ENCODE measurements at places on chromosomes 7 and 10.
A peak's percentile ranks its signal among the peaks of the same experiment; 100 is the strongest.

DNA sequence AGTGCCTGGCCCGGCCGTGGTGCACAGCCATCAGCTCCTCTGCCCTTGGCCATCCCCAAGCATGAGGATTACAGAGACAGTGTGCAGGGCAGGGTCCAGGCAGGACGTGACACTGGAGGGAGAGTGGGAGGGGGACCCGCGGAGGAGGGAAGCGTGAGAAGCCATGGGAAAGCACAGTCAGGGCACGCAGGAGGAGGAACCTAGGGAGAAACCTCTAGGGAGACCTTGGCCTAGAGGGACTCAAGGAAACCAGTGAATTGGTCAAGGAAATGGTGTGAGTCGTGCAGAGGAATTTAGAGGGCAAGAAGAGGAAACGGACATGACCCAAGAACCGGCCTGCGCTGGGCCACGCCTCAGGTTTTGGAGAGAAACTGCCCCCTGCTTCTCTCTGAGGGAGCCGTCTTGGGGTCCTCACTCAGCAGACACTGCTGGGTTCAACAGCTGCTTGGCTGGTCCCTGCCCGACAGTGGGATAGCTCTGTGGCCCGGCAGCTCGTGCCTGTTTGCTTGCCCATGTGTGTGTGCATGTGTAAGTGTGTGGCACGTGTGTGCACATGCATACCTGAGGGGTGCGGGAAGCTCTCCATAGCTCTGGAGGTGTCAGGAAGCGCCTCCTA is 3.2 kb downstream of the OPN4 start:
- no peak for DNase-seq

DNA sequence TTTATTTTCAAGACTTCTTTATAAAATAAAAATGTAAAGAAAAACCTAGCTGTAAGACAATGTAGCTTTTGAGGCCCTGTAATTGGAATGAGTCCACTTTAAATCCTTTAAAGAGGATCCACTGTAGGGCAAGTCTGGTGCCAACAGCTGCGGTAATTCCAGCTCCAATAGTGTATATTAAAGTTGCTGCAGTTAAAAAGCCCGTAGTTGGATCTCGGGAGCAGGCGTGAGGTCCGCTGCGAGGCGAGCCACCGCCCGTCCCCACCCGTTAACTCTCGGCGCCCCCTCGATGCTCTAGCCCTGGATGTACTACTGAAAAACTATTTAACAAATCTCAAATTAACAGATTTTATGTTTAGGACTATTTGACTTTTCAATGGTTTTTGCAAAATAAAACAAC is 414.7 kb upstream of the SEMA3C start:
- DNase-seq, result no peak

GRCh38 chr7:12731214-12731656 is 43.8 kb downstream of the ARL4A start:
- no peak for DNase-seq

- no peak for DNase-seq
Measured at GRCh38 chr7:129730159-129730558, 118.6 kb downstream of the NRF1 start.

DNA sequence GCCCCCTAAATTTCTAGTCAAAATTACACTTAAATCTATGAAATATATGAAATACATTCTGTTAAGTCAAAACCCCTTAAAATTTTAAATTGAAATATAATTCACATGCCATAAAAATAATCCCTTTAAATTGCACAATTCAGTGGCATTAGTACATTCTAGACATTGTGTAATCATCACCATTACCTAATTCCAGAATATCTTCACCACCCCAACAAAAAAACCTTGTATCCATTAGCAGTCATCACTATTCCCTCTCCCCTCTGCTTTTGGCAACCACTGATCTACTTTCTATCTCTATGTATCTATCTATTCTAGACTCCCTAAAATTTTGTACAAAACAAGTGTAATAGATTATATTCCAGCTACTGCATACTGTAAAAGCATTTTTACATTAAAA is 261.2 kb downstream of the GLI3 start:
- no peak for DNase-seq

- DNase-seq, result no peak
Measured at GRCh38 chr7:93016681-93017381, 100.9 kb downstream of the SAMD9 start.

DNA sequence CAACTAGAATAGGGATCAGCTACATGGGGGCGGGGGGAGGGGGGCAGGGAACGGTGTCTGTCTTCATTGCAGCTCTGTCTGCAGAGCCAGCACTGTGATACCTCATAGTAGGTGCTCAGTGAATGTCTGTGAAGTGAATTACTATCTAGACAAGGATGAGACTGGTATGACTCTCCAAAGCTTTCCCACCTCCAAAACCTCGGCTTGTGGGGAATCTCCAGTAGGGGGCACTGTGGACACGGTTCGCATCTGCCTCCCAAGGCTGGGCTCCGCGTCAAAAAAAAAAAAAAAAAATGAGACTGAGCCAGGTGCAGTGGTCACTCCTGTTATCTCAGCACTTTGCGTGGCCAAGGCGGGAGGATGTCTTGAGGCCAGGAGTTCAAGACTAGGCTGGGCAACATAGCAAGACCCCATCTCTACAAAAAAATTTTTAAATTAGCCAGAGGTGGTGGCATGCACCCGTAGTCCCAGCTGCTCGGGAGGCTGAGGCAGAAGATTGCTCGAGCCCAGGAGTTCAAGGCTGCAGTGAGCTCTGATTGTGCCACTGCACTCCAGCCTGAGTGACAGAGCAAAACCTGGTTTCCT is 9.6 kb downstream of the TRIM56 start:
- DNase-seq, result peak; percentile 10

- DNase-seq, result no peak
Measured at GRCh38 chr10:126803394-126803793, 101.8 kb upstream of the DOCK1 start.

DNA sequence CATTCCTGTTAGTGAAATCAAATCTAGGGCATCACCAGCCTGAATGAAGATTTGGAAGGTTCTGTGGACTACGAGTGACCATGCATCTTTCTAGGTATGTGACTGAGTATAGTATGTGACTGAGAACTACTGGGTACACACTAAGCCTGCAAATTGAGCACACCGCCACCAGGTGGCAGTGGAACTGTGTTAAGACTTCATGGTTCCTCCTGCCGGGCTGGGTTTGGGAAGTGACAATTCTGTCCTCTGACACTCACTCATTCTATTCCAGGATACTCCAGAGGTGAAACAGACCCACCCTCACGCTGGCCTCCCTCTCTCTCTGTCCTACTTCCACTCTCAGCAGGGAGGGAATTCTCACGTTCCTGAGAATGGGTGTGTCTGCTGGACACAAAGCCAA is 84.0 kb upstream of the TMEM248 start:
- no peak for DNase-seq

DNA sequence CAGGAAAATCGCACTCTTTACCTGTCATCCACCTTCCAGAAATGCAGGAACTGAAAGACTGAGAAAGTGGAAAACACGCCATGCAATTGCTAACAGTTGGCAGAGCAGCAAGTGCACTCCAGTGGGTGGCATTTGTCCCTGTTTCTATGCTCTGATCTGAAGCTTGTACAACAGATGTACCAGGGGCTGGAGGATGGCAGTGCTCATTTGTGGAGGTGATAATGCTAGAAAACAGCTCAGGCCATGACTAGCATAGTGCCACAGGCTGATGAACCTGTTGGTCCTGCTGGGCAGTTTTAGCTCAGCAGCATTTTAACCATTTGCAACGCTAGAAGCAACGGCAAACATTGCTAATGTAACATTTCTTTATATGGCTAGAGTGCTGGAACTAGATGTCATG is 199.9 kb upstream of the NRP1 start:
- no peak for DNase-seq

DNA sequence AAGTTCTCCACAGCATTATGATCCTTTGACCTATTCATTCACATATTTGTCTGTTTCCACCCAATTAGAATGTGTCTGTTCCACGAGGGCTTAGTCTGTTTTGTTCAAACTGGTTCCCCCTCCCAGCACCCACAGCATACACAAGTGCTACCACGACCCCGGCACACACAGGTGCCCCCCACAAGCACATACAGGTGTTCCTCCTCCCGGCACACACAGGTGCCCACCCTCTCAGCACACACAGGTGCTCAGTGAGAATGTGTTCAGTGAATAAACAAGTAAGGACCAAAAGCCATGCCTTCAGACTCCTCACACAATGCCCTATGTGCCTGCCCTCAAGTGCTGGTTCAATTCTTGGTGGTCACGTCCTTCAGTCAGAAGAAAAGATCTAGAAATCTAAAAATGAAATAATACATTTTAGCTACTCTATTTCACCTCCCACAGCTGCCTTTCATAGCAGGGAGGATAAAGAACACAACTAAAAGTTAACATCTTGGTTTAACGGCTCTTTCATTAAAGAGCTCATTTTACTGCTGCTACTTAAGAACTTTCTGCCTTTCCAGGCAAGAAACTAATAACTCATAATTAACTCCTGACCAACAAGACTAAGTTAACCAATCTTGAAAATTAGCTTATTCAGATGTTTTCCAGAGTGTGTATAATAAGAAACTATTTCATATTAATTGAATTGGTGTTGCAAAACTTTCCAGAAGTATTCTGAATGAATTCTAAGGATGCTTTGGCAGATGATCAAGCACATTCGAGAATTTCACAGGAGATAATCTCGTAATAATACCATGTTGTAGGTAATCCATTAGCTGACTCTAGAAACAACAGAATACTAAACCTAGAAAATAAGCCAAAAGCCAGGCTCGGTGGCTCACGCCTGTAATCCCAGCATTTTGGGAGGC is 2.3 kb downstream of the DNMBP start:
- DNase-seq, result no peak

DNA sequence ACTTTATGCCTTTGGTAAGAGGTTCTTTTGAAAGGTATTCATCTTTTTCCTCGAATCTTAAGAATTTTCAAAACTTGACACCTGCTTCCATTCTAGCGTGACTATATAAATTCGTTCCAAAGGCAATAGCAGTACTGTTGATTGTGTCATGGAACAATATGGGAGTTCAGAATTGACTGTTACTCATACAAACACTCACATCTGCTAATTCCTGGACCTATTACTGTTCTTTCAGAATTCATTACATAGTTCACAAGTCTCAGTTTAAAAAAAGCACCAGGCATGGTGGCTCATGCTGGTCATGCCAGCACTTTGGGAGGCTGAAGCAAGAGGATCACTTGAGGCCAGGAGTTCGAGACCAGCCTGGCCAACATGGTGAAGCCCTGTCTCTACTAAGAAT is 80.9 kb downstream of the CACNB2 start:
- DNase-seq, result no peak

DNA sequence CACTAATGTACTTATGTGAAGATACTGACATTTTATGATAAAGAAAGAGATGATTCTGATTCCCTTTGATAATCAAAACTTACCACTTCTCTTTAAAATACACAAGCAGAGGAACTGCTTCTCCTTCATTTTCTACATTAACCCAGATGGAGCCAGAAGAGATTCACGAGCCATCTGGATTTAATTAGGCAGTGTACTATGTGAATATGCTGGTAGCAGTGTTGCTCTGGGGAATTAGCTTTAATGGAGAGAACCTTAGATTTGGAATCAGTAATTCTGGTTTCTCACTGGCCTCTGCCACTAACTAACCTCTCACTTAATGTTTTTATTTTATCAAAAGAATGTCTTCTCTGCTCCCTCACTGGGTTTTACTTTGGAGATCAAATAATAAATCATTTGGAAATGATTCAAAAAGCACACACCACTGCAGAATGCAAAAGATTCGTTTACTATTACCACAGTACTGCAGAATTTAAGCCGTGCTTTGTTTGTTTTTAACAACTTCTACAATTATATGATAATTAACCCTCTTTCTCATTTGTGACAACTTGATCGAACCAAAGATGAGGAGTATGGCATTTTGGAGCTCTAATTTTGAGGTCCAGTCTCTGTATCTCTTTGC is 77.5 kb upstream of the PHYHIPL start:
- DNase-seq, result peak; percentile 26

DNA sequence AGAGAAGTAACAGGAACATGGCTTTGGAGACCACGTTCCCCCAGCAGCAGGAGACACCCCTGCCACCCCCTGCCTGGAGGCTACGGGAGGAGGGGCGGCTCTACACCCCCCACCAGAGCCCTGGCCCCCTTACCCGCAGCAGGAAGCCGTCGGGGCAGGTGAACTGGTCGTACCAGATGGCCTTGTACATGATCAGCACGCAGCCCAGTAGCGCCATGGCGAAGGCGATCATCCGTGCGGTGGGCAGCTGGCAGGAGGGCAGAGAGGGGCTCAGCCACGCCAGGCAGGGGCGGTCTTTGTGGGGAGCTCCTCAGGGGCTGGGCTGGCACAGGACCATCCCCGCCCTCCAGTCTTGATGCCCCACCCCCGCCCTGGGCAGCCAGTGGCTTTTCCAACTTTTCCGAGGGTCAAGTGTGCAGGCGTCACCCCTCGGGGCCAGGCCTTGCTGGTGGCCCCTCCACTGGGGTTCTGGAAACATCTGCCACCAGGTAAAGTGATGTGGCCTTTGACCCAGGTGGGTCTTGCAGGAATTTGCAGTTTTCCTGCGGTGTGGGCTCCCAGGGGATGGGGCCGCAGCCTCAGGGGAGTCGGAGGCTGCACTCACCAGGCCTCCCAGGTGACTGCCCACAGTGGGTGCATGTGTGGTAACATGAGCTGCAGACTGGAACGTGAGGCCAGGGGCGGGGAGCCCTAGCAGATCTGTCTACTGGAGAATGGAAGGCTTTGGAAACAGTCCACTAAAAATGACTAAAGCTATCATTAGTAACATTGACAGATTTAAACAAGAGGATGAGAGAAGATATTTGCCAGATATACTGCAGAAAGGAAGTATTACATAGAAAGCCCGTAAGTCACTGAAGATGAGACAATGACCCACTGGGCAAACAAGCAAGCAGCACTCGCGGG is 9.7 kb downstream of the CALY start:
- no peak for DNase-seq
